ENCODE measurements at places on chromosomes 6 and 20.

DNA sequence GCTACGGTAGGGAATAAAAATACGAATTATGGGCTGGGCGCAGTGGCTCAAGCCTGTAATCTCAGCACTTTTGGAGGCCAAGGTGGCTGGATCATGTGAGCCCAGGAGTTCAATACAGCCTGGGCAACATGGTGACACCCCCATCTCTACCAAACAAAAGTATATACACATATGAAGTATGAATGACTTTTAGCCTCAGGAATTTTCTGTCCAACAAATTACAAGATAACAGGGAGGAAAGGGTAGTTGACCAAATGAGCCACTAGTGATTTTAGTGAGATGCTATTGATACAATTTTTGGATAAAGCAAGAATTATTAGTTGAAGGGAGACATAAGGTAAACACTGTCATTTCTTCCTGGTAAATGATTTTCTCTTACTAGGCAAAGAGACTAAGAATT lies 328.2 kb downstream of the SYNE1 start:
- no peak for DNase-seq

DNA sequence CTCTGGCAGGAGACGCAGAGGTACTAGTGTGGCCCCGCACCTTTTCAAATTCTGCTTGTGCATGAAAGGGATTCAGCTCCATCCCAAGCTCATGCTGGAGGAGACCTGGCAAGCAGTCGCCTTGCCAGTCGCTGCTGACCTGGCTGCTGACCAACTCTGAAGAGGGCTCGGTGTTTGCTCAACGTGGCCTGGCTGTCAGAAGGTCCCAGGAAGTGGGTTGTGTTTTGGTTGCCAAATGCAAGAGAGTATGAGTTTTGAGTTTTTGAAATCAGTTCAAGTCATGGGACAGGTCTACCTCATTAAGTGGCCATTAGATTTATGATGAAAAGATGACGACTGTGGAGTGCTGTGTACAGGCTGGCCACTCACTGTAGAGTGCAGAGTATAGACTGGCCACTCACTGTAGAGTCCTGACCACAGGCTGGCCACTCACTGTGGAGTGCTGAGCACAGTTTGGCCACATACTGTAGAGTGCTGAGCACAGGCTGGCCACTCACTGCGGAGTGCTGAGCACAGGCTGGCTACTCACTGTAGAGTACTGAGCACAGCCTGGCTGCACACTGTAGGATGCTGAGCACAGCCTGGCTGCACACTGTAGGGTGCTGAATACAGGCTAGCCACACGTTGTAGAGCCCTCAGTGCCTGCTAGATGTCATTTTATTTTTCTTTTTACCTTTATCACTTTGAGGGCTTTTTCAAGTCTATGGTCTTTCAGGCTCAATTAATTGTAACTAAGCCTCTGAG lies 193.9 kb downstream of the ZNF217 start:
- no peak for DNase-seq

- DNase-seq: no peak
These were observed 28.3 kb downstream of the CDK5RAP1 start for GRCh38 chr20:33372993-33373441.

DNA sequence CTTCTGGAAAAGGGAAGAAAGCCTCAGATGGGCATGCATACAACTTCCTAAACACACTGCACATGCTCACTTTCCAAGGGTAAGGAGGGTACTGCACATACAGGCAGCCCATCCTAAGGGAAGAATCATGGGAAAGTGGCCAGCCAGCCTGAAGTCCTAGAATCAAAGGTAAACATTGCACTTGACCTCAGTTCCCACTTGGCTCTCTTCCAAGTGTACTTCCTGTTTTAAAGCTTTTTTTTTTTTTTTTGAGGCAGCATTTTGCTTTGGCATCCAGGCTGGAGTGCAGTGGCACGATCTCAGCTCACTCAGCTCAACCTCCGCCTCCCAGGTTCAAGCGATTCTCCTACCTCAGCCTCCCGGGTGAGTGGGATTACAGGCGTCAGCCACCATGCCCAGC lies 225.3 kb upstream of the EPHA7 start:
- DNase-seq: no peak

DNA sequence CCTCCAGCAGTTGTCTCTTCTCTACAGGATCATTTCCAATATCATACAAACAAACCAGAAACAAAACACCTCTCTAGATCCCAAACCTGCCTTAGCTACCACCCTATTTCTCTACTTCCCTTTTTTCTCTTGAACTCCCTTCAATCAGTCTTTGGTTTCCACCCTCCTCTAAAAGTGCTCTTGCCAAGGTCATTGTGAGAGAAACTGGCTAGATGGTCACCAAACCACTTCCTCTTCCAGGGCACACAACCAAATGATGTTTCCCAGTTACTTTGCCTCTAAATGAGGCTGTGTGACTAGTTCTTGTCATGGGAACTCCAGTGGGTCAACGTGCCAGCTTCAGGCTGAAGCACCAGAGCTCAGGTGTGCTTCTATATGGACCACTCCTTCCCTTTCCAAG lies 85.8 kb upstream of the ARMC2 start:
- DNase-seq: no peak

DNA sequence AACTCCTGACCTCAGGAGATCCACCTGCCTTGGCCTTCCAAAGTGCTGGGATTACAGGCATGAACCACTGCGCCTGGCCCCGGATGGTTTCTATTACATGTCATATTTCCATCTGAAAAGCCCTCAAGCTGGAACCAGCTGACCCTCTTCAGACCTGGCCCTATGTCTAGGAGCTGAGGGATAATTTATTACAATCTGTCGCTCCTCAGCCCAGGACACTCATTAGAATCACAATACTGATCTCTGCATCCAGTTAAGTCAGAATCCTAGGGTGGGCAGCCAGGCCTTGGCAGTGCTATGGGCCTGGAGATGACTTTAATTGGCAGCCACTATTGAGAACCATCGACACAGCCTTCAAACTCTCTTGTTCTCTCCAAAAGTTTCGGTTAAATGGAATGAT lies 162.6 kb upstream of the SNX9 start:
- DNase-seq: no peak

GRCh38 chr6:236519-236918 lies 55.8 kb upstream of the DUSP22 start:
- no peak for DNase-seq

DNA sequence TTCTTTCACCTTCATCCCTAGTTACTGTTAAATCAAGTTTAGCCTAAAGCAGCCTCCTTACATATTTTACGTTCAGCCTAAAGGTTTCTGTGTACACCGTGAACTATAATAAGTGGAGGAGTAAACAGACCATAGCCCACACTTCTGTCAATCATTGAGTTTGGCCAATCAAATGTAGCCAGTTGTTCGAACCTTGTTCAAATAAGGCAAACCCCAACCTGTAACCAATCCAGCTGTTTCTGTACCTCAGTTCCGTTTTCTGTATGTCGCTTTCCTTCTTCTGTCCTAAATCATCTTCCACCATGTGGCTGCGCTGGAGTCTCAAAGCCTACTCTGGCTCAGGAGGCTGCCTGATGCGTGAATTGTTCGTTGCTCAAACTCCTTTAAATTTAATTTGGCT lies 1.8 kb upstream of the FBXO30 start:
- DNase-seq: no peak

DNA sequence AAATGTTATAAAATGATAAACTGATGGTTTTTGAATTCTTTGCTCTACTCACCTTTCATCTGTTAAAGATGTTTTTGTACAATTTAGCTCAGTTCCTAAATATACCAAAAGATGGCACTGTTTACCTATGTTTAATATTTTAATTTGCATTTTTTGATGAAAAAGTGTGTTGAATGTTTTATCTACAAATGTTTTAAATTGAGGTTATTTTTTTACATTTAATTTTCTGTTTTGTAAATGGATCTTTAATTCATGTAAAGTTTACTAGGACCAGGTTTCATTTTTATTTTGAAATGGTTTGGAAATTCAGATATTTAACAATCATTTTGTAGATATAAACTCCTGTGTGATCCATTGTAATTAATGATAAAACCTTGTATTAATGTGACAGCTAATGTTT lies 30.0 kb downstream of the CDKAL1 start:
- no peak for DNase-seq

DNA sequence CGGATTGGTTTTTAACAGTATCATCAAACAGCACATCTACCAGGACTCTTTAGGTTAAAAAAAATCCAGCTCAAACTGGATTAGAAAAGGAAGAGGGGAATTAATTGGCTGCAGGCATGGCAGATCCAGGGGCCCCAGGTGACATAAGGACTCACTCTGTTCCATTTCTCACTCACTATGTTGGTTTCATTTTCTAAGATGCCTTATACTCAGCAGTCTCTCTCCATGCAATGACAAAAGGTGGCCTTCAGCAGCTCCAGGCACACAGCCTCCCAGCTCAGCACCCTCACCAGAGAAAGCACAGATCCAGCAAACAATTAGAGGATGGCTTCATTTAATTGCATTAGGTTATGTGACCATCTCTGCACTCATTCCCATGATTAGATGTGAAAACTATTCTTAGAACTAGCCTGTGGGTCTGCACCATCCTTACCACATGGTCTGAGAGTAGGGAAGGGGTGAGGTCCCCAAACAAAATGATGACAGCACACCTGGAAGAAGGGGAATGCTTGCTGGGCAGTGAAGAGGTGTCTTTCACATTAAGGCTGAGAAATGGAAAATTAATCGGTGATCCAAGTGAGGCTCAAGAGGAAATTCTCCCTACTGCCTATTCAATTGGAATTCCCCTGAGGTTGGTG lies 243.1 kb downstream of the CDH26 start:
- DNase-seq: no peak

GRCh38 chr6:90224196-90224595 lies 72.4 kb downstream of the BACH2 start:
- DNase-seq: no peak

- DNase-seq: no peak
These were observed 131.3 kb downstream of the CLIC5 start for GRCh38 chr6:45884336-45884735.

- no peak for DNase-seq
These were observed 23.9 kb downstream of the MYH7B start for GRCh38 chr20:34979366-34980153.

- no peak for DNase-seq
These were observed 219 bp downstream of the ISM1 start for GRCh38 chr20:13221313-13221672.

DNA sequence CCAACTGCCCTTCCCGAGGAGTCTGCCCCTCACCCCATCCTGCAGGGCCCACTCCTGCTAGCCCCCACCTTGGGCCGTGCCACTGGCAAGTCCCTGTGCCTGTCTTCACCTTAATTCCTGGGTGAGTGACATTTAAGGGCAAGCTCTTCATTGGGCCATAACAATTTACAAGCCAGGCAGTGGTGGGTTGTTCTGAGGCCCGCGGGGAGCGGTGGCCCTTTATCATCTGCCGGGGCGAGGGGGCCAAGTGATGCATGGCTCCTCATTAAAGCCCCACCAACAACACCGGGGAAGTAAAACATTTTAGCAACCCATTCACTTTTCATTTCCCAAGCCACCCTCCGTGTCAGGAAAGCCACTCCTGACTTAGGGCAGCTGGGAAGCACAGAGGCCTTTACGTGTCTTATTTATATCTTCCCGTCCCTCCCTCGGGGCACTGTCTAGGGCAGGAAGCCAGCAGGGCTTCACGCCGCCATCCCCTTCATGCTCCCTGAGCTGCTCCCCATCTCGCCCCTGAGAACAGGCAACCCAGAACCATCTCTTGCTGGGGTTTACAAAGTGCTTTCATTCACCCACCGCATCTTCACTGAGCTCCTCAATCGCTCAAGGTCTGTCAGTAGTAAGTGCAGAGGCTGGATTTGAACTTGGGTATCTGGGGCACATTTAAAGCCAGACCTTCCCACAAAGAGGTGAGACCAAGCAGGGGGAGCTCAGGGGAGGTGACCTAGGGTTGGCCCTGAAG lies 55.5 kb upstream of the CCDC167 start:
- no peak for DNase-seq

GRCh38 chr6:136333824-136334464 lies 44.3 kb upstream of the BCLAF1 start:
- no peak for DNase-seq

DNA sequence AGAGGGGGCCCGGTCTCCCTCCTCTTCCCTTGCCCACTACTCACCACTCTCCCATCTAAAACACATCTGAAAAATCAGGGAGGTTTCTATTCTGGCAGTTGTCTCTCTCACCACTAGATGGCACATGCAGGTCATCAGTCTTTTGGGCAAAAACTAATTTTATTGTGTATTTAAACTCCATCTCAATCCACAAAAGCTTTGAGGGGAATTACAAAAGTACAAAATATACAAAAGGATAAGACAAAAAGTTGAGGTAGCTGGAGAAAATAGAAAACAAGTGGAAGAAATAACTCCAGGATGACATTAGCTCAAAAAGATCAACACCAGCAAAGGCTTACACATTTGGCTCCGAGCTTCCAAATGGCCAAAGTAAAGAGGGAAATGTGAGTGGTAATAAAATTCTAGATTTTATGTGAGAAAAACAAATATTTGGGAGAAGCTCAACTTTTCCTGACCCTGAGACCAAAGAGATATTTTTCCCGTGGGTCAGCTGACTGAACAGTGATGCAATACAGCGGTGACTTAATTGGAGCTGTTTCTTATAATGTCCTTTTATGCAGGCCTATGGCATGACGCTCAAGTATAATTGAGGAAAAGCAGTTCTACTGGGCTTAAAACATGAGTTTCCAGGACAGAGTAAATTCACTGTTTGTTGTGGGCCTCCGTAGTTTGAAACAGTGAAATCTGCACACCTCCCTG lies 79.8 kb upstream of the CHD6 start:
- no peak for DNase-seq

- no peak for DNase-seq
These were observed 487.7 kb upstream of the CDH4 start for GRCh38 chr20:60764328-60764727.

DNA sequence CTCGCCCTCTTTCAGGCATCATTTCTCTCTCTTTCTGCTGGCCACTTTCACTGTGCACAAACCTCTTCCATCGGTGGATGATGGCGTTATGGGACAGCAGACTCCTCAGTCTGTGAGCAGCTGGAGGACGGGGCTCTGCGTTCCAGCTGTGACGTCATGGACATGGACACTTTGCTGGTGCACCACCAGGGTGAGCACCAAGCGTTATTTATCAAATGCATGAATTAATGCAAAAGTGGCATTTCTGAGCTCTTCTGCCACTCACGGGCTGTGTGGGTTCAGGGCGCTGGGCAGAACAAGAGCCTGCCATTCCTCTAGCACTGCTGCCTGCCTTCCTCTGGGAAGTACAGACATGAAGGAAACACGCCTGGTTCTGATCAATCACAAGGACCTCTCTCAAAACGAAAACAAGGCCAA lies 82.9 kb upstream of the MPC1 start:
- no peak for DNase-seq

- no peak for DNase-seq
These were observed 167.0 kb downstream of the SOBP start for GRCh38 chr6:107656883-107657282.

Data from esophagus squamous epithelium (tissue), 5 donors.